ENCODE measurements at places on chromosomes 3 and 15.

- DNase-seq, result no peak
These were observed 83.9 kb downstream of the FSIP1 start for GRCh38 chr15:39698444-39699390.

GRCh38 chr3:181402347-181402746 lies 309.4 kb upstream of the SOX2 start:
- no peak for DNase-seq

- no peak for DNase-seq
These were observed 13.7 kb downstream of the PAK6 start for GRCh38 chr15:40252438-40253166.

GRCh38 chr3:2465842-2466241 lies 367.2 kb downstream of the CNTN4 start:
- no peak for DNase-seq

- no peak for DNase-seq
These were observed 1.5 kb downstream of the ETFA start for GRCh38 chr15:76309601-76310330.

DNA sequence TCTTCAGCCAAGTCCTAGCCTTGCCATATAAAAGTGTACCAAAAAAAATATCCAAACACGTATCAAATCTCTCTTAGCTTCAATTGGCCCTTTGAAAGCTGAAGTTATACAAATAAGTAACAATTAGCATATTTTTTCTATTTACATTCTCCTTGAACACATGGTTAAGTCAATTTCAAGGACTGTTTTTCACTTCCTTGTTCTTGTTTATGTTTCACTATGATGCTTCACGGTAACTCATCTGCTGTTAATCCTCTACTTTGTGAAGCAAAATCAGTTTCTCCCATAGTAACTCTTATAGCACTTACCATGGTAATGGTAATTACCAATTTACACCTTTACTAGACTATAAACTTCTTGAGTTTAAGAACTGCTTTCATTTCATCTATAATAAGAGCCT lies 10.6 kb upstream of the SPRED1 start:
- no peak for DNase-seq

GRCh38 chr15:27707257-27707656 lies 391.9 kb downstream of the OCA2 start:
- DNase-seq, result no peak

GRCh38 chr3:105254154-105254553 lies 112.6 kb upstream of the ALCAM start:
- no peak for DNase-seq

DNA sequence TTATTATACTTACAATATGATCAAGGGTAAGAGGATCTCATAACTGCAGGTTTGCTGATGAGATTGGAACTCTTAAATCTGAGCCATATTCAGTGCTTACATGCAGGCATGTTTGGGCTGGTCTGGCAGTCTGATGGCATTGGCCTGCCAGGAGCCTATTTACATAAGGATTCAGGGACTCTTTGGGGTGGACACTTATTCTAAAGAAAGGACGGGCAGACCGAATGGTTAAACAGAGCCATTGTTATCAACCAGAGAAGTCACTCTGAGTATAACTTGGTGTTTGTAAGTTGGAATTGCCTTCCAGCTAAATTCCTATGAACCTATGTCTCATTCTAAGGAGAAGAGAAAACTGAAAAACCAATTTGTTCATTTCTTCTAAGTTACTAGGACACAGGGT lies 932.8 kb downstream of the IGSF11 start:
- no peak for DNase-seq

- DNase-seq, result no peak
These were observed 31.3 kb downstream of the LRRC28 start for GRCh38 chr15:99282586-99282985.

DNA sequence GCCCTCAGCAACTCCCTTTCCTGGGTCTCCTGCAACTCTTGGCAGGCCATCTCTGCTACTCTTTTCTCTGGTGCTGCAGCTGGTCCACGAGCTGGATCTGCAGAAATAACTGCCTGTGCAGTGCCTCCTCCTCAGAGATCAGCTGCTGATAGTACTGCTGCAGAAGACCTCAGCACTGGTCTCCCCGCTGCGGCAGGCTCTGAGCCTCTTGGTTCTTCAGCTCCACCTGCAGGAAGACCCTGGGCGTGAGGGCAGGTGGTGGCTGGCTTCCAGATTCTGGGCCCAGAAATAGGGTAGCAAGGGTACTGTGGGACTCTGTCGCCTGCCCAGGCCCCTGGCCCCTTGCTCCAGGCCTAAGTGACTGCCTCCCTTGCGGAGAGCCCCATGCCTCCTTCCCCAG lies 79.7 kb upstream of the C2CD4B start:
- no peak for DNase-seq

DNA sequence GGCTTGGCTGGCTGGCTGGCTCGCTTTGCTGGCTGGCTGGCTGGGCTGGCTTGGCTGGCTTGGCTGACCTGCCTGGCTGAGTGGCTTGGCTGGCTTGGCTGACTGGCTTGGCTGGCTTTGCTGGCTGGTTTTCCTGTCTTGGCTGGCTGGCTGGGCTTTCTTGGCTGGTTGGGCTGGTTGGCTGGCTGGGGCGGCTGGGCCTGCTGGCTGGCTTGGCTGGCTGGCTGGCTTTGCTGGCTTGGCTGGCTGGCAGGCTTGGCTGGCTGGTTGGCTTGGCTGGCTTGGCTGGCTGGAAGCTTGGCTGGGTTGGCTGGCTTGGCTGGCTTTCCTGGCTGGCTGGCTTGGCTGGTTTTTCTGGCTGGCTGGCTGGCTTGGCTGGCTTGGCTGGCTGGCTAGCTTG lies 435.6 kb downstream of the GOLGA6L6 start:
- no peak for DNase-seq

DNA sequence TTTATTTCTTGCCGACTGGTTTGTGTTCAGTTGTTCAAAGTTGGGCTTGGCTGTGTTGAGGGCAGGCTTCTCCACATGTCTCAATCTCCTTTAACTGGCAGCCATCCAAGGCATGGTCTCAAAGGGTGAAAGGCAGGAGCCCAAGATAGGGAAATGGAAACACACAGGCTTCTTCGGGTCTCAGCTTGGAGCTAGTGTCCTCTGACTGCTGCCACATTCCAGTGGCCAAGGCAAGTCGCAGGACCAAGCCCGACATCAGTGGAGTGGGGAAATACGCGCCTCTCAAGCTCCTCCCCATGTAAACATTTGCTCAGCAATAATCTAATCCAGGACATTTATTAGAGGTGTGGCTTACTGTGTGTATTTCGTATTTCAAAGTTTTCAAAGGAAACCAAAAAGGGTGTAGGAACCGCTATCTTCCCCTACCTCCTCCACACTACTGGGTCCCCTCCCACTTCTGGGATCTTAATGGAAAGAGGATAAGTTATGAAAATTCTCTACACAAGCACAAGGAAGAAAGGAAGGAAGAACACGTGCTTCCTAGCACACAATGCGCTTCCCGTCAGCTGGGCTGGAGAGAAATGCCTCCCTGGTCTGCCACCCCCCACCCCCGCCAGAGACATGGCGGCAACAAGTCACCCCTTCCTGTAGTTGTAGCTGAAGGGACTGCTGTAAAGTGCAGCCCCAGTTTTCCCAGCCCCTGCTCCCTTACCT lies 181.7 kb downstream of the FAM43A start:
- DNase-seq, result no peak

DNA sequence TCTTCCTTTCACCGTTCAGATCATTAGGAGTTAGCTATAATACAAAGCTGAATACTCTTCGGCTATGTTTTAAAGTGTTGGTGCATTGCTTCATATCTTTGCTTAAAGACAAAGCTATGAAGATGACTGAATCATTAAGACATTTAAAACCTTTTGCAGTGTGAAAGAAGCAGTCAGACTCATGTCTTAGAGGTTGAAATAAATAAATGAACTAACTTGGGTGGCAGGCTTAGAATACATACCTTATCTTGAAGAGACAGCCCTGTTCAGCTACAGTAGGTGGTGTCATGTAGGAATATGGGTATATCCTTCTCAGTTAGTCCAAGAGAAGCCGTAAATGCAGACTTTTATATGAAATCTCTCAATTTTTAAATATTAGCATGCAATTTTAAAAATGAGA lies 63.4 kb downstream of the OPA1 start:
- DNase-seq, result no peak

DNA sequence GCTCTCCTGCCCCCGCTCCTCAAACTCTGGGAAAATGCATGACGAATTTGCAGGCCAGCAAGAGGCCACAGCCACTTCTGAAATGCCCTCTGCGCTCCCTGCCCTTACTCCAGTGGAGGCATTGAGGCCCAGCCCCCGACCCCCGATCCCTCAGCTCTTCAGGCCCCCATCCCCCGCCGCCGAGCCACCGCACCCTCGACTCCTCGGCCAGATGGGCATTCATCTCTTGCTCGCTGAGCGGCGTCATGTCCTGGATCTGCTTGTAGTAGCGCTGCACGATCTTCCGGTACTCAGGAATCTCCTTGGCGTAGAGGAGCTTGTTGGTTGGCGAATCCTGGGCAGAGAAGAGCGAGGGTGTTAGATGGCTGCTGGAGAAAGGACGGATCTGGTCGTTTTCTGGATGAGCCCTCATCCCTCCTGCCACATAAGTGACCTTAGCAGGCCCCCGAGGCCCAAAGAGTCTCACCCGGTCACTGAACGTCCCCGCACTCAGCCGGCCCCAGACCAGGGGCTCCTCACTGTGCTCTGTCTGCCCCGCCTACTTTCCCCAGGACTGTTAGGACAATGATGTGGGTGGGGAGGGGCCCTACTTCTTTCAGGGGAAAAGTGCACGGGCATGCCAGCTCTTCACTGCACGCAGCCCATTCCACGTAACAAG lies 14.0 kb downstream of the H1-8 start:
- DNase-seq, result no peak

DNA sequence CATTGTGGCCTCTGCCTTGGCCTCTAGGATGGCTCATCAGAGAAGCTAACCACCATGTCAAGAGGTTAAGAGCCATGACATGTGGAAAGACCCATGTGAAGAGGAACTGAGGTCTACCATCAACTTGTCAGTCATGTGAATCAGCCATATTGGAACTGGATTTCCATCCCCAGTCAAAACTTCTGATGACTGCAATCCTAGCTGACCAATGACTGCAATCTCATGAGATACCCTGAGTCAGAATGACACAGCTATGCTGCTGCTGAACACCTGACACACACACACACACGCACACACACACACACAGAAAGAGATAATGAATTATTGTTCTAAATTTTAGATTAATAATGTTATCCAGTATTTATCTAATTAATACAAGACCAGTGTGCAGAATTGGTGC lies 337.5 kb upstream of the LMCD1 start:
- DNase-seq, result no peak

- no peak for DNase-seq
These were observed 65.7 kb upstream of the IL12A start for GRCh38 chr3:159922861-159923312.

DNA sequence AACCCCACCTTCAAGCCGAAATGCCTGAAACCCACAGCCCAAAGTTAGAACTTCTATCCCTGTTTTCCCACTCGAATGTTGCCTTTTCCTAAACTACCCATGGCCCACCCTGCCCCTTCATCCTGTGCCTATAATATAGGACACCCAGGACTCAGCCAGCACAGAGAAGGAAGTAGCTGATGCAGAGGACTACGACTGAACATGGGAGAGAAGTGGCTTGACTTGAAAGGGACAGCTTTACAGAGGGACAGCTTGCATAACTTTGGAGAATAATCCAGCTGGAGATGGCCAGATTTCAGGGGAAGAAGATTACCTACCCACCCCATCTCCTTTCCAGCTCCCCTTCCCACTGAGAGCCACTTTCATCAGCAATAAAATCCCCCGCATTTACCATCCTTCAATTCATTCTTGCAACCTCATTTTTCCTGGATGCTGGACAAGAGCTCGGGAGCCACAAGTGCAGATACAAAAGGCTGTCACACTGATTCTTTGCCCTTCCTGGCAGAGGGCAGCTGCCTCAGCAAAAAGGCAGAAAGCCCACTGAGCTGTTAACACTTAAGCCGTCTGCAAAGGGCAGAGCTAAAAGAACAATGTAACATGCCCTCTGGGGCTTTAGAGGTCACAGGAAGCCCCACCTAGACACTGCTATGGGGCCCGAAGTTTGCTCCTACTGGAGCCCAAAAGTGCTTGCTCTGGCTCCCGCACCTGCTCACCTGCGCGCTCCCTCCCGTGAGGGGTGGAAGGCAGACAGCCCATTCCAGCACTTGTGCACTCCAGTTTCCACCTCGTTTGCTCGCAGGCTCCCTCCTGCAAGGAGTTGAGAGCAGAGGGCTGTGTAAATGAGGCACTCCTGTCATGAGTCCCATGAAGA lies 224.0 kb downstream of the TBC1D5 start:
- DNase-seq, result no peak

DNA sequence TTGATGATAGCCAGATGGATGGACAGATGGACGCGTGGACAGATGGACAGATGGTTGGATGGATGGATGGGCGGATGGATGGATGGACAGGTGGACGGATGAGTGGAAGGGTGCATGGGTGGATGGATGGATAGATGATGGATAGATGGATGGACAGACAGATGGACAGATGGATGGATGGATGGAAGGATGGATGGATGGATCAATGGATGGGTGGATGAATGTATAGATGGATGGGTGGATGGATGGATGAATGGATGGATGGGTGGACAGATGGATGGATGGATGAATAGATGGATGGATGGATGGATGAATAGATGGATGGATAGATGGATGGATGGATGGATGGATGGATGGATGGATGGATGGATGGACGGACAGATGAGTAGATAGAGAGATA lies 40.9 kb downstream of the GABRB3 start:
- no peak for DNase-seq

- DNase-seq, result no peak
These were observed 65.7 kb downstream of the CDIN1 start for GRCh38 chr15:36645106-36645505.

DNA sequence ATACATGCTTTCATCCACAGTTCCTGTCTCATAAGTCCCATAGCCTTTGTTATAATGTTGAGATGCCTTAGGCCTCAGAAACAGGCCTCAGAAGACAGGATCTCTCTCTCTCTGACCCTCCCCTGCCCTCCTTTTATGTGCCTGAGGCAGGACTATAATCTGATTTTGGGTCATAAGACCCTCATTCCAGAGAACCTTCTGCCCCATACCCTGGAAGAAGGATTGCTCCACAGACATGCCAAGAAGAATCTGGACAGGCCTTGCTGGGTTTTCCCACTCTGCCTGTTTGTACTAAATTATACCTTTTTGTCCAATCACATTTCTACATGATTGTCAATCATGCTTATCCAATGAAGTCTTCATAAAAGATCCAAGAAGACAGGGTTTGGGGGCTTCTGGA lies 57.2 kb upstream of the MME start:
- DNase-seq, result no peak

GRCh38 chr3:49030321-49030720 lies 1.1 kb upstream of the IMPDH2 start:
- no peak for DNase-seq

DNA sequence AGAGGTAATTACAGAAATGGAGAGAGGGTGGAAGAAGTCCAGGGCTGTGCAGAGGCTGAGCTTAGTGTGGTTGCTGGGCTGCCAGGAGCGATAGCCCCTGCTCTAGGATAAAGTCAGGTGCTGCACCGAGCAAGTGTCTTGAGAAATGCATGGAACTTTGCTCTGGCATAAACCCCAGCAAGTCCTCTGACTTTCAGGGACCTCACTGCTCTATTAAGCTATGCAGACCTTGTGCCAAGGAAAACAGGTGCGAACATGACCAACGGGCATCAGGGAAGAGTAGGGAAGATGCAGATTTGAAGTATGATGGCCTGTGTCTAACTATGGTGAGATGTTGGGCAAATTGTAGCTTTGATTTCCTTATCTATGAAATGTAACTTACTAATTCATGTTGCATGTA lies 416.8 kb downstream of the NR2F2 start:
- DNase-seq, result no peak

Measured in stimulated activated CD8-positive, alpha-beta memory T cell treated with anti-CD3 and anti-CD28 coated beads, Interleukin-4, amount 100 ng/mL, for 4 hours (primary cell).